ENCODE measurements at places on chromosomes 13 and 19.

DNA sequence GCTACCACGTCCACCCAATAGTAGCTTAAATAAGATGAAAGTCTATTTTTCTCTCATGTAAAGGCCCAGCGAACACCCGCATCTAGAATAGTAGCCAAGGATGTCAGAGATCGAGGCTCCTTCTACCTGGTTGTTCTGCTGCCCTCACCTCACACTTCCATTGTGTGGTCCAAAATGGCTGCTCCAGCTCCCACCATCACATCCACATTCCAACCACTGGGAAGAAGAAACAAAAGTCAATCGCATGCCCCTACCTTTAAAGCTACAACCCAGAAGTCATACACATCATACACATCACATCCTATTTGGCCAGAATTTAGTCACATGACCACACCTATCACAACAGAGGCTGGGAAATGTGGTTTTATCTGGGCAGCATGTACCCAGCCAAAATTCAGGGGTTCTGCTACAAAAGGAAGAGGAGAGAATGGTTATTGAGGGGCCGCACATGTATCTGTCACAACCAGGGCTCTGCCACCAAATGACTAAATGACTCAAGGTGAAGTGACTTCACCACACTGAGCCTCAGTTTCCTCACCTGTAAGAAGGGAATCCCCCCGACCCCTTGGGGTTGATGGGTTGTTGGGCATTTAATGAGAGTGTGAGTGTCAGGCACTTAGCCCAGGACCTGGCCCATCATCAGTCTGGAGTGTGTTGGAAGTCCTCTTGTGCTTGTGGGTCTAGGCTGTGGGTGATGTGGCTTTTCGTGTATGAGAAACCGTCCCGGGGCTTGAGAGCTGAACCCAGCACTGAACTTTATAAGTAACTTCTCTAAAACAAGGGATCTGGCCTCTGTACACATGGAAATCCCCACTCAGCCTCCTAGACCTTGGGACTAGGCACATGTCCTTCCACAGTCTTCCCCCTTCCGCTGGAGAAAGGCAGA, 10.2 kb upstream of the CBLC start:
- no peak for DNase-seq

DNA sequence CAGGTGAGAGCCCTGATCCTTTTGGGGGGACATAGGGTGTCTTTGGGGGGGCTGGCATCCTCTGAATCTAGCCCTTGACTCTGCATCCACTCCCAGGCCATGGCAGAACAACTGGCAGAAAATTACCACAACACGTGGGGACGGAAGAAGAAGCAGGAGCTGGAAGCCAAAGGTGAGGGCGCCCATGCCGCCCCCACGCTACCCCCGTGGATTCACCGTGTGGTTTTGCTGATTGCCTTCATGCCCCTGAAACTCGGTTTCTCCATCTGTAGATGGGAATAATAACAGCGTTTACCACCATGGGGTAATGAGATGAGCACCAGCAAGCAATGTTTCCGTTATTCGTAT, 72.9 kb downstream of the RYR1 start:
- DNase-seq, result no peak

DNA sequence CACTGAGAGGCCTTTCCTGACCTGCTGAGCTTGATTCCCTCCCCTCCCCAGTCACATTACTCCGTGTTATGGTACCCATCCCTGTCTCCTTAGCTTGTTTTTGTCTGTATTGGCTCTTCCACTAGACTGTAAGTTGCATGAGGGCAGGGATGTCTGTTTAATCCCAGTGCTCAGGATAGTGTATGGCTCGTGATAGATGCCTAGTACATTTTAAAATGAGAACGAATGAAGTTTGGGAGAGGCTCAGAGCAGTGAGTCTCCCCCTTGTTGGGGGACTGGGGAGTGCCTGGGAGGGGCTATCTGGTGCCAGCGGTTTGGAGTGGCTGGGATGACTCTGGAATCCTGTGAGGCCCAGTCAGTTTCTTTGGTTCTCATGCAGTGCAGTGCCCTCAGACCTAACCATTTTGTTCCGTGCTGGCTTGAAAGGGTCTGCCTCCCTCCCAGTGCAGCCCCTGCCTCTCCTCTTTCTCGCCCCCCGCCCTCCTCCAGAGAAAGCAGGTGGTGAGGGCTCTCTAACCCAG, 35.5 kb downstream of the ACTN4 start:
- no peak for DNase-seq

DNA sequence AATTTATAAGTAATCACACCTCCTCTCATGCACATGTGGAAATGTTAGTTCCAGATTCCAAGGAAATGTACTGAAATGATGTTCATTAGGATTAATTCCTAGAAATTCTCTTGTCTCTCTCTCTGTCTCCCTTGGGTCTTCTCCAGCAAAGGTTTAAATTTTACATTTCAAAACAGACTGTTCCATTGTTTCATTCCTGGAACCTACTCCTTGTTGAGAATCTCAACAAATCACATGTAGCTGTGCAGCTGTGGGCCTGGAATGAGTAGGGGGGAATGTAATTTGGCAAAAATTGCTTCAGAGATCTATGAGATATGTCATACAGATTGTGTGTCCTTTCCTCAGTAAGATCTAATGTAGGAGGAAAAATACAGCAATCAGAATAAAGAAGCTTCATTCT, 46.2 kb upstream of the RFXAP start:
- no peak for DNase-seq

DNA sequence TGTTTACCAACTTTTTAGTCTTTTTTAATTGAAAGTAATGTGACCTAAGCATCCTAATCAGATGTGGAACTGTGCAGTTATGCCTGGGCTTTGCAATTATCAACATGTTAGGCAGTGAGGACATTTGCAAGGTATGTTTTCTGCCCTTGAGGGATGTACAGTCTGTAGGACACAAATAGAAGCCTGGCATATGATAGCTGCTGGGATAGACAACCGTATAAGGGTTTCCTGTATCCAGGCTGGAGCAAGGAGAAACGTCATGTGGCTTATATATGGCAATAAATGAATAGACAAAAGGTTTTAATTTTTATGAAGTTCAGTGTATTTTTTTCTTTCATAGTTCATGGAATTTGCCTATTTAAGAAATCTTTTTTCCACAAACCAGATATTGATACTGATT, 2.0 kb upstream of the VPS36 start:
- no peak for DNase-seq

DNA sequence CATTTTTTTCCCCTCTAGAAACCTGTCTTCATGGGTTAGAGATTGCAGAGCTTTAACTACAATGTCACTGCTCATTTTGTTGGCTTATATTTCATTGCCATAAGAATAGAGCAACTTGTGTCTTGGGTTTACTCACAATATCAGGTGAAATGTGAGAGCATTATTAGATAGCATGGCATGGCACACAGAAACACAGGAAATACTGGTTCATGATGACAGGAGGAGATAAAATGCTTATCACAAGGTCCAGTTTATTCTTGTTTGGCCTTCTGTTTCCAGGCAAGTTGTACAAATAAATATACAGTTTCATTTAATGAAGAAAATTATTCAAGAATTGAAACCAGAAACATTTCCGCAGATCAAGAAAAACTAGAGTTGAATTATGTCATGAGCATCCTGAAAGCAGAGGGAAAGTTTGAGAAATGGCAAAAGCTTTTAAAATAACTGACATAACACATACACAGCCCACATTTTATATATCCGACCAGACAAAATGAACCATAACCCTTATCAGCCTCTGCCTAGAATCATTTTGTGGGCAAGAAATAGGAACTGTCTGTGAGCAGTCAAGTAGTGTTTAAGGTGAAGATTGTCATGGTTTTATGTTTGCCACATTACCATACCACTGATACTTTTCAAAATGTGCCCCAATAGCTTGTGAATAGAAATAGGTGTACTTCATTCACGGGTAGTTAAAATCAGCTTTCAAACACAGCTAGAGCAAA, 297.9 kb upstream of the ARGLU1 start:
- no peak for DNase-seq

DNA sequence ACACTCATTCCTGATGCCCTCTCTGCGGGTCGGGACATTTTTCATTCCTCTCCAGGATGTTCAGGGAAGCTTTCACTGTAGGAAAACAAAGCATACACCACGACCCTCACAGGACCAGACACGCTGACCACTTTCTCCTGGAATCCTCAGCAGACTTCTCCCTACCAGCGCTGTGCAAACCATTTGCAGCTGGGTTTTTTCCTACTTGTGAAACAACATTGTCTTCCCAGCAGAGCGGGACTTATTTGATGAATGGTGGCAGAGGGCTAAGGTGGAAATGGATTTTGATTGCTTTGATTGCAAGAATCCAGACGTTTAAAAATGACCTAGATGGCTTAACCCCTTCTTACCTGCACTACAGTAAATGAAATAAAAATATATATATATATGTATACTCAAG, 265.9 kb downstream of the TBC1D4 start:
- no peak for DNase-seq

GRCh38 chr13:106566641-106567473, 1.1 kb downstream of the ARGLU1 start:
- DNase-seq, result peak; percentile 56

DNA sequence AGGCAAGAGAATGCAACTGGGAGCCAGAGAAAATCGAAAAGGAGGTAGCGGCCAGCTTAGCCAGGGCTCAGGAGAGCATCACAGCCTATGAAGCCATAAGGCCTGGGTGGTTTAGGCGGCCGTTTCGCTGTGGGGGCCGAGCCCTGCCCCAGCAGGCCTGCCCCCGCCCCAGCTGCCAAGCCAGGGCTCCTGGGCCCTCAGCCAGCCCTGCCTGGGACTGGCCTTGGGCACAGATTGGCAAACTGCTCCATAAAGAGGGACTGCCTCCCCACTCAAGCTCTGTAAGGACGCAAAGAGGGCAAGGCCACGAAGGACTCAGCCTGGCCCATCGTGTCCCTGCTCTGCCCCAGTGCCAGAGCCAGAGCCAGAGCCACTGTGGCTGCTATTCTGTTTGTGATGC, 10.2 kb downstream of the ZNF653 start:
- DNase-seq, result no peak

GRCh38 chr13:97746649-97747048, 206.8 kb upstream of the IPO5 start:
- no peak for DNase-seq

- DNase-seq, result no peak
Measured at GRCh38 chr13:23510544-23510916, 59.7 kb upstream of the TNFRSF19 start.

DNA sequence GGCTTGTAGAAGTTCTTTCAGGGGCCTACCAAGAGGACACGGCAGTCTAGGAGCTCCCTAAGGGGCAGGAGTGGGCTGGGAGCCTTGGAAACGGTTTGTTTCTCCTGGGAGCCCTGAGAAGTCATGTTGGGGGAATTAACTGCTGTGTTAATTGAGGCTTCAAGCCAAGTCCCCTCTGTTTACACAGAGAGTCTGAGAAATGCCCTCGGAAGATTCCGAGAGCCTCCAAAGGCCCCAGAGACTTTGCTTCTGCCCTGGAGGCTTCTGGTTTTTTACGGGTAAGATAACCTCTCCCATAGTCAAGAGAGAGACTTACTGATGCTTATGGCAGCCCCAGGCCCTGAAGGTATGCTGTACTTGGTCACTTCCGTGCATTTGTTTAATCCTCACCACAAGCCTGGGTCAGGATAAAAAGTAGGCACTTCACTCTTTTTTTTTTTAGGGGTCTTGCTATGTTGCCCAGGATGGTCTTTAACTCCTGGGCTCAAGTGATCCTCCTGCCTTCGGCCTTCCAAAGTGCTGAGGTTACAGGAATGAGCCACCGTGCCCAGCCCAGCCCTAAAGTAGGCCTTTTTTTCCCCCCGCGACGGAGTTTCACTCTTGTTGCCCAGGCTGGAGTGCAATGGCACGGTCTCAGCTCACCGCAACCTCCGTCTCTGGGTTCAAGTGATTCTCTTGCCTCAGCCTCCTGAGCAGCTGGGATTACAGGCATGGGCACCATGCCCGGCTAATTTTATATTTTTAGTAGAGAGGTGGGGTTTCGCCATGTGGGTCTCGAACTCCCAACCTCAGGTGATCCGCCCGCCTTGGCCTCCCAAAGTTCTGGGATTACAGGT, 15.2 kb downstream of the IER2 start:
- no peak for DNase-seq

DNA sequence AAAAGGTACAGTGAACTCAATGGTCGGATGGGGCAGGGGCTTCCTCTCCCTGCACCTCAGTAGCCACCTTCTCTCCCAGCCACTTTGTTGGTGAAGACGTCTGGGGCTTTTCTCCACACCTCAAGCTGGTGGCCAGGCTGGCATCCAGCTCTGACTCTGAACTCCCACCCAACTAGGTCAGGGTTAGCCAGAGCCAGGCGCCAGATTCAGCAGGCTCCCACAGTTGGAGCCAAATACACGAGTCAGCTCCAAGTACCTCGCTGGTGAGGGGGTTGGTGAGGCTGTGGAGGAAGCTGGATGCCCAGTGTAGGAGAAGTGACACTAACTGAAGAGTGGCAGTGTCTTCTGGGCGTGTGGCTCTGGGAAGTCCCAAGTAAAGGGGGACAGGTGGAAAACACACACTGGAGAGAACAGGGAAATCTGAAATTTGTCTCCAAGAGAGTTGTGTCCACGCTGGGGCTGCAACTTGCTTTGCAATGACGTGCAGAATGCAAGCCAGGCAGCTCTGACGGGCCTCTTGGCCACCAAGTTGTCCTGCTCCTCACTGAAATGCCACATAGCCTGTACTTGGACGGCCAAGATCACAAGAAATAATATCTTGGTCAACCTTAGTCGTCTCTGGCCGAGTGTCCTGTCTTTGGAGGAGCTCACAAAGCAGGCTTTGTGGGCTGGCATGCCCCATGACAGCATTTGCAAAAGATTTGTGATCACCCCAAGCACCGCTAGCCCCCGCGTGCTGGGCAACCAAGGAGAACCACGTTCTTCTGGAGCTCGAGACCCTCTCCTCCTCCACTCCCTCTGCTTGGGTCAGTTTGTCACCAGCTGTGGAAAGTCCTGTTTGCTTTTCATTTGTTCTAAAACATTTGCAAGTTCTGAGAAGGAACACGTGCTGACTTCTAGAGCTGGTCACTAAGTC, 18.1 kb downstream of the SLC7A1 start:
- no peak for DNase-seq

DNA sequence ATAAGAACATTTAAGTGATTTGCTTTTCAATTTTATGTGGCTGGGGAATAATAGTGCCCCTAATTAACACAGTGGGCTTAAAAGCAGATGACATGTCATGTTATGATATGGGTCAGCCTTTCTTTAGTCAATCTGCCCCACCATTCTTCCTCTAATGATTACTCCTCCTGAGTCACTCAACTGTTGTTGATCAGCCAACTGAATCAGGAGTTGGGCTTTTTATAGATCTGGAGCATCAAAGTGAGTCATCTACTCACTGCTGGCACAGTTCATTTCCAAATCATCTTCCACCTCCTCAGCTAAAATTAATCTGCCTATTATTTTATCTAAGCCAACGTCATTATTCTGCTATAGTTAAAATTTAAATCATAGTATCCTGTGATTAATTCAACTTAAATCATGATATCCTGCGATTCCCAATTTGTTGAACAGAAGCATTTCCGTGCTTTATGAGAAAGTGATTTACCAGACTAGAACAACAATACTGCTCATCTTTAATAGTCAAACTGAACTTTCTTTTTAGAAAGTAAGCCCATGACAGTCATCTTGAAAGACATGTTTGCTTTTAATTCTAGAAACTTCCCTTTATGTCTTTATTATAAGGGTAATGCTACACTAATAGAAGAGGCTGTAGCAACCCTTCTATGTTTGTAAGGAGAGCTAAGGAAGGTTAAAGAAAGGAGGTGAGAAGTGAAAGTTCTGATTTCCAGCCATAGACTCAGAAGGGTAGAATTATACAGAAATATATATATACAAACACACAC, 551.4 kb downstream of the TBC1D4 start:
- DNase-seq, result no peak

All from H9 (cell line).